A549 treated with Mapracorat at 1 μM for 4 hours (cell line): ENCODE measurements at places on chromosomes 2 and 18. TPM values are rescaled to one million over a fixed set of nuclear protein-coding genes. Genes with fewer than 3 reads are reported as not detected.

Gene POTEJ
- not detected in 5 replicates for total RNA-seq

Gene SERPINB13
- not detected in 5 replicates for total RNA-seq

Gene HOXD11
- total RNA-seq = 5.6 to 8.0 TPM (median 6.2 TPM) in 5 replicates

Gene CD8B2
- not detected in 5 replicates for total RNA-seq

Gene NYAP2
- total RNA-seq = 0.02 TPM in 1 of 5 replicates, not detected in the others

Gene TBR1
- 0.03 to 0.08 TPM in 2 of 5 replicates, not detected in the others for total RNA-seq

Gene VIL1
- total RNA-seq = 0.13 to 0.51 TPM (median 0.21 TPM) in 5 replicates

Gene HMSD
- total RNA-seq = 0.06 to 0.60 TPM (median 0.30 TPM) in 4 of 5 replicates, not detected in the other

Gene DTYMK
- 124 to 147 TPM (median 138 TPM) in 5 replicates for total RNA-seq

Gene SMAD2
- 52.1 to 65.5 TPM (median 63.7 TPM) in 5 replicates for total RNA-seq

Gene ECEL1
- total RNA-seq = 0.08 to 0.41 TPM (median 0.19 TPM) in 5 replicates

Gene RBFA
- total RNA-seq = 26.9 to 31.1 TPM (median 30.3 TPM) in 5 replicates

Gene IL1RN
- 0.13 to 0.53 TPM (median 0.37 TPM) in 5 replicates for total RNA-seq

Gene SLC14A1
- 0.36 TPM in 1 of 5 replicates, not detected in the others for total RNA-seq

Gene ELOA2
- not detected in 5 replicates for total RNA-seq

Gene GMPPA
- total RNA-seq = 33.9 to 37.6 TPM (median 36.5 TPM) in 5 replicates

Gene IGFBP2
- 66.0 to 94.9 TPM (median 90.1 TPM) in 5 replicates for total RNA-seq

Gene PCARE
- total RNA-seq = not detected in 5 replicates
